ENCODE measurements at places on chromosomes 2 and 18.
A peak's percentile ranks its signal among the peaks of the same experiment; 100 is the strongest.

DNA sequence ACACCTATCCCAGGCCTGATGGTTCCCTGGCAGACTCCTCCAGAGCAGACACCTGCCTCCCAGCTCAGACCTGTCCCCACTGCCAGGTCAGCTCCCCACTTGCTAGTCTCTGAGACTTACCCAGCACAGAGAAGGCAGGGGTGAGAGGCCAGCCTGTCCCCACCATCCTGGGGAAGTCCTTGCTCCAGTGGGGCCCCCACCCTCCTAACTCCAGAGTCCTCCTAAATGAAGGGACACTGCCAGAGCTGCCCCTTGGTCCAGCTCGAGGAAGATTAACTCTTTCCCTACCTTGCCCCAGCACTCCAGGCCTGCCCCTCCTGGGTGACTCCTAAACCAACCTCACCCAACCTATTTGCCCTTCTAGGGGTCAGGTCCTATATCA lies 30.4 kb upstream of the TNS1 start:
- DNase-seq, result no peak

- DNase-seq, result no peak
Observed at GRCh38 chr2:24828238-24828996, 35.2 kb downstream of the CENPO start.

- no peak for DNase-seq
Observed at GRCh38 chr2:199459286-199460100, 1.8 kb upstream of the SATB2 start.

DNA sequence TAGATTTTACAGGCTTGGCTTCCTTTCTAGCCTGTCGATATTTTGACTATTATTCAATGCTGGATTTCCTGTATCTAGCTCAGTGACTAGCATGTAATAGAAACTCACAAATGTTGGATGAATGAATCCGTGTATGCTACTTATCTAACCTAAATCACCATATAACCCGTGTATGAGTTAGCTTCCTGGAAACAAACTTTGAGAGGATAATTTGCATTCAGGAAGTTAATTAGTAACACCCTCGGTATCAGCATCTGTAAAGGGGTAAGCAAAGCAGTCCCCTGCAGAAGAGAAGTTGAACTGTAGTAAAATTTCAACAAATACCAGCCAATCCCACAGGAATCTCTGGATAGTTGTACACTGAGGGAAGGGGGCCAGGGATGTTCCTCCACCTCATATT lies 269.4 kb upstream of the LRATD1 start:
- no peak for DNase-seq

DNA sequence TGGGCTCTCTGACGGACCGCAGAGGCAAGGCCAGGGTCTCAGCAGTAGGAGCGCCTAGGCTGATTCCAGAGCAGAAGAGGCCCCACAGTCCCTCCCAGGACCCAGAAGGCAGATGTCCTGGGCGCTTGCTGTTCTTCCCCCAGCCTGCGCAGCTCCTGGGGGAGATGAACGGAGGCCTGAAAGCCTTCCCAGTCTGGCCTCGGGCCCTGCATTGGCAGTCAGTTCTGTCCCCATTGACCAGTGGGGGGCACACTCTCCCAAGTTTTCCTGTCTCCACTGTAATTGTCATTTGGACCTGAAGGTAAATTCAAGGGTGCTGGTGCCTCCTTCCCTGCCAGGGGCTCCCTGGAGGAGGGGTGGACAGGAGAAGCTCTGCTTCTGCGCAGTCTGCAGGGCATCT lies 345.7 kb downstream of the CYP26B1 start:
- no peak for DNase-seq

- no peak for DNase-seq
Observed at GRCh38 chr2:205273148-205273547, 409.2 kb upstream of the NRP2 start.

DNA sequence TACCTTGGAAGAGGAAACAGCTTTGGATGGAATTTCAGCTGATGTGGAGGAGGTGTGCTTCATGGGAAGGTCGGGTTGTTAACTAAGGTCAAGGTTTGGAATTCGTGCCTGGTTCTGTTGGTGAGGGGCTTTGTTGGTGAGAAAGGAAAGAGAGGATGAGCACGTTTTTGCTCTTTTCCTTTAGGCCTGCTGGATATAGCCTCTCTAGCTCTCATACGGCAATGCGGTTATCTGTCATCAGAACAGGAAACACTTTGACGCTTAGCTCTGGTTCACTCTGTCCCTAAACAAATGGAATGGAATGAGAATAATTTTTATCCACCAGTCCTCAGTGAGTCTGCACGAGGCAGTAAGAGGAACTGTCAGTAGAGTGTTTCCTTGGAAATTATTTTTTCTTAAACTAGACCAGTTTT lies 169.7 kb upstream of the NOSTRIN start:
- no peak for DNase-seq

GRCh38 chr2:98710734-98711133 lies 20.2 kb downstream of the MGAT4A start:
- DNase-seq, result no peak

GRCh38 chr2:97740590-97741182 lies 27.3 kb downstream of the ZAP70 start:
- peak; percentile 93 for DNase-seq

DNA sequence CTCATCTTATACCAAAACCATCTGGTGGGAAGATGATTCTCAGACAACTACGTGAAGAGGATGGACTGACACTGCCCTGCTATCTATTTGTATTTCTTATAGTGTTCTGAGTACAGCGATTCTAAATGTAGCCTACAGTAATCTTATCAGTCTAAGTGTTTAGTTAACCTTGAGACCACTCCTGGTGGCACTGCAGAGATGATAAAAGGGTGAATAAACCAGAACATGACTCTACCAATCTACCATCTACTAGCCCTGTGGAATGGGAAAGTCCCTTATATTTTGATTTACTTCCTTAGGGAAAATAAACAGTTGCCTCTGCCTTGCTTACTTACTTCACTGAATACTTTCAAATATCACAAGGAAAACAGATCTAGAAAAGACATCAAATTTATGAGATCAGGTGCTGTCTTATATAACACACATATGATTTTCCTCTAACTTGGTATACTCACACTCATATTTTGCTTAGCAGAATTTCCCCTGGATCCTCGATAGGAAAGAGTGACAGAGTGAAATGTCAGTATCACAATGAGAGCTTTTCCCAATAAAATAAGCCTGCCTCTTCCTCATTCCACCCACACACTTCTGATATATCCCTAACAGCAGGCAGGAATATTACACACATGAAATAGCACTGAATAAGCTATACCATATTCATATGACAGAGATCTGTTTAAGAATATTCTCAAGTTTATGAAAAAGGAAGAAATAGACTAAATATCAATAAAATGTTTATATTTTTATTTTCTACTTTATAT lies 58.6 kb upstream of the MTIF2 start:
- DNase-seq, result no peak

GRCh38 chr2:118371515-118371914 lies 283.2 kb downstream of the INSIG2 start:
- no peak for DNase-seq

DNA sequence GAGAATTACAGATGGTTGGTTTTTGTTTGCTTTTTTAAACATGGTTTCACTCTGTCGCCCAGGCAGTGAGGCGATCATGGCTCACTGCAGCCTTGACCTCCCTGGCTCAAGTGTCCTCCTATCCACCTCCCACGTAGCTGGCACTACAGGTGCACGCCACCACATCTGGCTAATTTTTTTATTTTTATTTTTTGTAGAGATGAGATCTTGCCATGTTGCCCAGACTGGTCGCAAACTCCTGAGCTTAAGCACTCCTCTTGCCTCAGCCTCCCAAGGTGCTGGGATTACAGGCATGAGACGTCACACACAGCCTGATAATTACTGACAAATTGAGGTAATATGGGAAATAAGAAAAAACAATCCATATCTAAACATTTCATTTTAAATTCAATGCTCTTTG lies 110.5 kb upstream of the ZSWIM2 start:
- DNase-seq, result no peak

- no peak for DNase-seq
Observed at GRCh38 chr2:118994778-118995177, 52.8 kb downstream of the MARCO start.

GRCh38 chr2:30801821-30802455 lies 5.3 kb downstream of the CAPN13 start:
- no peak for DNase-seq

GRCh38 chr2:59440491-59440890 lies 1113.0 kb downstream of the BCL11A start:
- DNase-seq, result no peak

DNA sequence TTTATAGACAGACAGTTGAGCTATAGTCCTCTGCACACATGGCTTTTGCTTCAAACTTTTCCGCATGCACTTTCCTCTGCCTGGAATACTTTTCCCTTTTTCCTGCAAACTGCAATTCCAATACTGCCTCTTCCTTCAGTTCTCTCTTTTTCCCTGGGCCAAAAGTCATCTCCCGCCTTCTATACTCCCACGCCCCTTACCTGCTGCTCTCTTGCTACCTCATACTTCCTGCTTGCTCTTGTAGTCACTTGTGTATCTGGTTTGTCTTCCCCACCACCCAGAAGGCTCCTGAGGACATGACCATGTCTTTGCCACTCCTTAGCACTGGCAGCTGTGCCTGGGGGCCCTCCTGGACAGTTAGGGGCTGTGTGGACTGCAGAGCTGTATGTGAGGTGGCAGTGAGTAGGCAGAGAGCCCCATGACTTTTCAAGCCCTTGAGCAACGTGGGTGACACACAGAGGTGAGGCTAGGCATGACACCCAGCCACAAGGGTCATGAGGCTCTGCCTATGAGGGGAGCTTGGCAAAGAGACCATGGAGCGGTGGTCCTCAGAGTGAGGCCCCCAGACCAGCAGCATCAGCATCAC lies 23.2 kb downstream of the SPEG start:
- DNase-seq, result no peak

DNA sequence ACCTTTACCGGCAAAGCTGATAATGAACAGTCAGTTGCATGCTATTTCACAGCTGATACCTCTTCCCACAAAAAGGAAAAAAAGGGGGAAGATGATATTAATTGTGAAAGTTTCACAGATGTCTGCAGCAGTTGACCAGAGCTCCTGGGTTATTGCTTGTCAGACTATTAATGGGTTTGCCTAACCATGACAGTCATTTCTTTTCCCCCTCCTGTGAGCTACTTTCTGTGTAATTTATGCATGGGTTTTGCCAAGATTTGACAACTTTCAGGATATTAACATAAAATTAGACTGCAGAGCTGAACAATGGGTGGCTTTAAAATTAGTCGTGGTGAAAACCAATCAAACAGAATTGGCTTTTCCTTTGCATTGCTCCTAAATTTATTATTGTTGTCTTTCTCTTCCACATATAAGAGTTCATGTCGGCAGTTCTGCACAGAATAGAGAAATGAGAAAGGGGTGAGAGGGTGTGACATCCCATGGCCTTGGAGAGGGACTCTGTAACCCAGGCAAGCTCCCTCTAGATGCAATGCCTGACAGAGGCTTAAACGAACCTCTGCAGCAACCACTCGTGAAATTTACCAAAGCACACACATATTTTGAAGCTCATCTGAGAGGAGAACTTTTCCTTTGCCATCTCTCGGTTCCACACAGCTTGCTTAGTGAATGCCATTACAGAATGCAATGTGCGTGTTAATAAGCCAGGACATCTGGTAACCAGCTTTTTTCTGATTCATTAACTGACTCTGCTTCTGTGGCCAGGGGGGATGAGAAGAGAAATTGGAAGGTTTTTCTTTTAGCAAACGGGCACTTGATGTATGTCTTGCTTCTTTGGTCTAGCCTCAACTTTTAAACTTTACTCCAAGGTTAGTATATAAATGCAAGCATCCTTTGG lies 82.2 kb upstream of the ITGA4 start:
- no peak for DNase-seq

DNA sequence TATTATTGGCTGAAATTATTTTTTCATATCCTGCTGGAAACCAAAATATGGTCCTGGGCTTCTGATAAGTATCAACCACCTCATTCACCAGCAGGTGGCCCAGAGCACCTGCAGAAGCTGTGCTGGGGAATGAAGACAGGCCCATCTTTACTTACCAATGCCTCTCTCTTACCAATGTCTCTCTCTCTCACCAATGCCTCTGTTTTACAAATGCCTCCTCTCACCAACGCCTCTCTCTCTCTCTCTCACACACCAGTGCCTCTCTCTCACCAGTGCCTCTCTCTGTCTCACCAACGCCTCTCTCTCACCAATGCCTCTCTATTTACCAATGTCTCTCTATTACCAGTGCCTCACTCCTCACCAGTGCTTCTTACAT lies 2.3 kb upstream of the MAL start:
- no peak for DNase-seq

DNA sequence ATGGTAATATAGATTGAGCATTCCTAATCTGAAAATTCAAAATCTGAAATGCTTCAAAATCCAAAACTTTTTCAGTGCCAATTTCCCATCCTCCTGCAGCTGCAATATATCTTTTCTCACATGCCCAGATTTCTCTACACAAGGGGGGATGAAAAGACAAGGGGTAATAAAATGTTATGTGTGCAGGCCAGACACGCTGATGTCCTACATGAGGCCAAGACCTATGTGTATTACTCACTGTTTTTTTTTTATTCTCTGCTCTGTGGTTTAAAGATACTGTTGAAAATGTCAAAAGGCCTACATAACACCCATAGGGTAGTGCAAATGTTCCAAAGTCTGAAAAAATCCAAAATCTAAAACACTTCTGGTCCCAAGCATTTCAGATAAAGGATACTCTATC lies 41.2 kb upstream of the CWC22 start:
- no peak for DNase-seq

- DNase-seq, result no peak
Observed at GRCh38 chr18:2847317-2848246, 776 bp downstream of the EMILIN2 start.

- no peak for DNase-seq
Observed at GRCh38 chr18:46939998-46940571, 22.7 kb downstream of the KATNAL2 start.

DNA sequence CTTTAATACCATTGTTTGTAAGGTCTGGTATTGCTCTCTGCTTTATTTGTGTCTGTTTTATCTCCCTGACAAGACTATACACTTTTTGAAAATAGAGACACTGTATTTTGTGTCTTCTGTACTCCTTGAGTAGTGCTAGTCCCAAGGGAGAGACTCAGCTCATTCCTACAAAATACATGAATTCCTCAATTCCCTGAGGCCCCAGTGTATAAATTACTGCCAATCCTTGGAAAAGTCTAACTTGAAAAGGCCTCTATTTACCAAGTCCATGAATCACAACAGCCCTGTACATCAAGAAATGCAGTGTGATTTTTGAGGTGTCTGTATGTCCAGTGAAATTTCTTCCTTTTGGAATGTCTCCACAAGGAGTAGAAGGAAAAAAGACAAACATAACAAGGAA lies 34.9 kb upstream of the NEDD4L start:
- no peak for DNase-seq

DNA sequence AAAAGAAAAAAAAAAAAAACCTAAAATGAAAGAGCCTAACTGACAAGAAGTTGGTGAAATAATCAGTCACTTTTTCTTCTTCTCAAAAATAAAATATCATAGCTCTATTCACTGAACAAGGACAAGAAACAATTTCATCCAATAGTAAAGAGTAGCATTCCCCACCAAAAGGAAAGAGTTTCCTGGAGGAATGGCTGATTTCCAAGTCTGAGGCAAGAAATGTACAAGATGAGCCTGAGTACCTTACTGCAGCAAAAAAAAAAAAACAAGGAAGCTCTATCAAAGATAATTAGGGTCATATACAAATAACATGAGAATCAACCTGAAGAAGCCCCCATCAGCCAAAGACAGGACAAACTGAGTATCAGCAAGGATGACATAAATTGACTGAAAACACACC lies 11.5 kb downstream of the ROCK1 start:
- no peak for DNase-seq

Data from NCI-H1417 treated with DMSO at 0.1 percent for 48 hours (cell line).